ENCODE measurements at places on chromosomes 5 and 9.

DNA sequence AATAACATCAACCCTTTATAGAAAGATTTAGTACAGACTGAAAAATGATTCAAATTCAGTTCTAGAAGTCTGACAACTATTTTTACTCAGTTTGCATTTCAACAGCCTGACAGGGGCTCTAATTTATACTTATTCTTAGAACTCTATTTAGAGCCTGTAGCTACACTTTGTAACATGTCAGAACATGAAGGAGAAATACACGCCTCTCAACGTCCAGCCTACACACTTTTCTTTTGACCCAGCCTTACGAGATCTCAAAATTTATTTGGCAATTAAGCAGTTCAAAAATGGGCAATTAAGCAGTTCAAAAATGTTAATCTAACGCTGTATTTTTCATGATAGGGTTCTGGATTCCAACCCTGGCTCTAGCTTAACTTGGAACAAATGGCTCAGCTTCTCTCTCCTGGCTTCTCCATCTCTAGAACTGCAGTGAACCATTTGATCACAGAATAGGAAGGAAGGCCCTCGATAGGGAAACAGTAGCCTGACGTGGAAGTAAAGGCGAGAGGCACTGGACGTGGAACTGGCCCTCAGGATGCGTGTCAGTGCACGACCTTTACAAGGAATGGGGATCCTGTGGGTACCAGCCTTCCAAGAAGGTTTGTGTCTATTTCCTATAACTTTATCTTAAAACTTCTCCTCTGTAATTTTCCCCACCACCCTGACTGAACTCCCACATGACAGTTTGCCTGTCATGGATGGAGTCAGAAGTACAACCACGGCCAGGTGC is 66.4 kb downstream of the PRRT1B start:
- no peak for DNase-seq

DNA sequence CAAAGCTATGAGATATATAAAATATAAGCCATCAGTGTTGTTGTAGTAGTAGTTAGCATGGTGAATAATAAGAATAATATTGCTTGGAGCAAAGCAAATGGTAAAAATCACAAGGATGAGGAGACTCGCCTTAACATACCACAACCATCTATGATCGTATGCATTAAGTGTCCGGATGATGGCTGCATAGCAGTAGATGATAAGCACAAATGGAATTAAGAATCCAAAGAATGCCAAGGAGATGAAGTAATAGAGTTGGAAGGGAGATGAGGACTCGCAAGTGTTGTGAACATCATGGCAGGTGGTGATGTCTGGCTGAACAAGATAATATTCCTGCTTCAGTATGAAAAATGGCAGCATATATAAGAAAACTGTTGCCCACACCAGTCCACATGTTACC is 5.5 kb downstream of the F2RL2 start:
- no peak for DNase-seq

DNA sequence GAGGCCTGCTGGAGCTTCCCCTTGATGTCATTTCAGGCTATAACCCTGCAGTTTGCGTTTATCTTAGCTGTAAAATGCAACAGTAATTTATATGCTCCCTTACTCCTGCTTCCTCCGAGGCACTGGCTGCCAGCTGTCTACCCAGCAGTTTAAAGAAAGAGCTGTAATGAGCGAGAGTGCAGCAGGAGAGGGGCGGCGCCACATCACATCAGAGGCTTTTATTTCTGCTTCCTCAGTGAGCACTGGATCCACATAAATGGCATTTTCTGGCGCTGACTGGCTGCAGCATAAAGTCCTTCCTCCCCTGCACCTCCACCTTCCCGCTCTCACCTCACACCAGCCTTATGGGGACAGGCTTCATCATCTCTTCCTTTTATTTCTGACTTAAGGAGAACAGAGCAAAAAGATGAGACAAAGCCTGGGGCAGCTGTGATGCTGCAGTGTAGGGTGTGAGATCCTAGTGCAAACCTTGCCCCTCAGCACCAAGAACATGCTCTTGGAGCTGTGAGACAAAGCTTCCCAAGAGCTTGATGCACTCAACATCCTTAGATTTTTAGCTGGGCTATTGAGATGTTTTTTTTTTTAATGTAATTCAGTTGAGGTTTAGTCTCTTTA is 829.6 kb upstream of the ZNF608 start:
- peak; percentile 79 for DNase-seq

GRCh38 chr5:109767184-109767995 is 77.7 kb downstream of the MAN2A1 start:
- no peak for DNase-seq

Measured in NCI-H748 treated with DMSO at 0.1 percent for 48 hours (cell line).